GM12864 (cell line): ENCODE measurements at places on chromosomes 3 and 15.

GRCh38 chr3:30764281-30764680, 130.2 kb downstream of the GADL1 start:
- no peak for DNase-seq

DNA sequence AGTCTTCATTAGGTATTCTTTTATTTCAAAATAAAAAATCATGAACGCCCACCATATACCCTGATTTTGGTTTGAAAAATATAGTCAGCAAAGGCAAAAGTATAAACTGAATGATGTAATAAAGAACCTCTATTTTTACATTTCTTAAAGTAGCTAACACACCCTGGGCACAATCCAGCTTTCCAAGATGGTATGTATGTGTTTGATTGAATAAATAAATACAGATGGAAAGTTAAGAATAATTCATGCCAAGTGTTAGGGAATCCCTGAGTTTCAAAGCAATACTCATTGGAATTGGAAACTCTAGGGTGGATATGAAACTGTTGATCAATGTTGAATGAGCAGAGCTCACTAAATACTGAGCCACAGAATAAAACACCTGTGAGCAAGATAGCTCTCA, 63.9 kb upstream of the TRIM42 start:
- DNase-seq = no peak

GRCh38 chr3:29545615-29546014, 264.7 kb downstream of the RBMS3 start:
- DNase-seq = no peak

DNA sequence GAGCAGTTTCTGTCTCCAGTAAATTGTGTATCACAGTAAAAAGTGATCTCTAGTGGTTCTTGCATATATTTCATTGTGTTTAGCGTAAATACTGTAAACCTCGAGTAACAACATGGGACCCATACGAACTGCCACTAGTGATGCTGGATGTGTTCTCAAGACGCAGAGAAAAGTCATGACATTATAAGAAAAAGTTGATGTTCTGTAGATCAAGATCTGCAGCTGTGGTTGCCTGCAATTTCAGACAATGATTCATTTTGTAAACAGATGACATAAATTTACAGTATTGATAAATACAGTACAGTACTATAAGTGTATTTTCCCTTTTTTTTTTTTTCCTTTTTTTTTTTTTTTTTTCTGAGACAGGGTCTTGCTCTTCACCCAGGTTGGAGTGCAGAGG, 100.1 kb downstream of the DPH6 start:
- DNase-seq = no peak
